ENCODE measurements at places on chromosomes 13 and 19.

DNA sequence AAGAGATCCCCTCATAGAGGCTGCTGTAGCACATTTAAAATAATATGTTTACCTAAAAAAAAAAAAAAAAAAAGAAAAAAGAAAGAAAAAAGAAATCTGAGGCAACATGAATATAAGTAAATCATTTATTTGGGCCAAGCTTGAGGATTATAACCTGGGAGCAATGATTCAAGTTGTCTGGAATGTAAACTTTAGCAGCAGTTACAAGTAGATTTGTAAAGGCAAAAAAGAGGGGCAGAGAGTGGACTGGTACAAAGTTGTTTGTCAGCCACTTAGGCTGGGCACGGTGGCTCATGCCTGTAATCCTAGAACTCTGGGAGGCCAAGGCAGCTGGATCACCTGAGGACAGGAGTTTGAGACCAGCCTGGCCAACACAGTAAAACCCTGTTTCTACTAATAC, 11.3 kb downstream of the ZNF43 start:
- DNase-seq: no peak

DNA sequence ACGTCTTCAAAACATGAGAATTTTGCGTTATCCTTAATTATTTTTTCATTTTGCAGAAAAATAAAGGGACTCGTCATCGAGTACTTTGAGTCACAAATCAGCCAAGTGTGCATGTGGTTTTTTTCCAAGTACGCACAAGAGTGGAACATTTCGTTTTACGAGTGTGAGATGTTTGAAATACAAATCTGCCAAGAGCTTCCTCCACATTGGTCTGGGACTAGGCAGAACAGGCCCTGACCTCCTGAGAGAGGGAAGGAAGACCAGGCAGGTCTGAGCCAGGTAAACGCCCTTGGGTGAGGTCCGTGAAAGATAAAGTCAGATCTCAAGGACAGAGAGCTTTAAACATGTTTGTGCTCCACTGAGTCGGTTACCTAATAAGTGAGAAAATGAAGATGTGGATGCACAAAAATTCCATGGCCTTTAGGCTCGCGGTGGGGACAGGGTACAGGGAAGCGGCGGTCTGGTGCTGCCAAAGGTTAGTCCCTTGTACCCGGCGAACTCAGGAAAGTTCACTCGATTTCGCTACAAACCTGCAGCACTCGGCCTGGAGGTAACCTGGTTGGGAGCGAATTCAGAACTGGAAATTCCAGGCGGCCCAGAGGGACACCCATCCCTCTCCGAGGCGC, 473 bp upstream of the ITM2B start:
- no peak for DNase-seq

DNA sequence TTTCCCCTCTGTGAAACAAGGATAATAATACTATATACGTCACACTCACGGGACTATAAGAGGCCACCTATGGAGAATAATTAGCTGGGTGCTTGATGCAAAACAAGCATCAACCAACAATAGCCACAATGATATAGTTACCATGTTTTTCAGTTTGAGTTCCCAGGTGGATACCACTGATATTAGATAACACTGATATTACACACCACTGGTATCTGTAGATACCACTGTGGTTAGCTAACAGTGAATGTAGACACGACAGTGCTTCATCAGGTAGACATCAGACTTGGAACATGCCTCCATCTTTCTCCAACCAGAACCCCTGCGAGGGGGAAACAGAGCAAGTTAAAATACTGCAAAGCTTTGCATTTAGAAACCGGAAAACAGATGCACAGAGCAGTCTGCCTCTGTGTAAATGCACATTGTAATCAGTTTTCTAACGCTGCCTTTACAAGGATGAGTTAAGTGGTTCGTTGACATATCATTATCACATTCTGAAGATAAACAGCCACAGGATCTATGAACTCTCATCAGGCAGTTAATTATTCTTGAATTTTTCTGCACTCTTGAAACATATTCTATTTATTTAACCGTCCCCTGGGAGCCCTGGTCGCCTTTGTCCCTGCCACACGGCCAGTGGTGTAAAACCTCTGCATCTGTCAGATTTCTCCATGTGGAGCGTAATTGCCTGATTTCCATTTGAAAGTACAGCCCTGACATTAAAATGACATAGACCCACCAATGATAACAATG, 80.7 kb downstream of the RNASEH2B start:
- DNase-seq: no peak

GRCh38 chr19:58118979-58119733, 21.1 kb upstream of the ZSCAN18 start:
- no peak for DNase-seq

DNA sequence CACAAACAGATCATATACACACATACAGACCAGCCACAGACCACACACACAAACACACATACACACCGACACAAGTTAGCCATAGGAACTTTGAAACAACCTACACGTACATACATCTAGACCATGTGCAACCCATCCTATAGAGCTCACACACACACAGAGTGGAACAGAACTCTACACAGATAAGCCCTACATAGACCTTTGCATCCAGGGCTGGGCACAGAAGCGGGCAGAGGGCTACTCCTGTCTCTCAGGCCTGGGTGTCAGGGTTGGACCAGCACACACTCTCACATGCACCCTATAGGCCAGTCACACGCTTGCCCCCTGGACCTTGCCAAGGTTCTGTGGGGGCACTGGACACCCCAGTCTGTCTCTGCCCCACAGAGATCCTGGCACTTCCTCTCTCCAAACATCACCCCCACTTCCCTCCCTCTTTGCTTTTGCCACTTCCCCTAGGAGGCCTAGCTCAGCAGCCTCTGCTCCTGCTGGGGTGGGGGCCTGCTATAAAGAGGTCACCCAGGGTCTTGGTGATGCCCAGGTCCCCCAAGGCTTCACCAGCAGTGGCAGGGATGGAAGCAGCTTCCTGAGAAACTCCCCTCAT, 5.8 kb upstream of the JUNB start:
- DNase-seq: no peak

DNA sequence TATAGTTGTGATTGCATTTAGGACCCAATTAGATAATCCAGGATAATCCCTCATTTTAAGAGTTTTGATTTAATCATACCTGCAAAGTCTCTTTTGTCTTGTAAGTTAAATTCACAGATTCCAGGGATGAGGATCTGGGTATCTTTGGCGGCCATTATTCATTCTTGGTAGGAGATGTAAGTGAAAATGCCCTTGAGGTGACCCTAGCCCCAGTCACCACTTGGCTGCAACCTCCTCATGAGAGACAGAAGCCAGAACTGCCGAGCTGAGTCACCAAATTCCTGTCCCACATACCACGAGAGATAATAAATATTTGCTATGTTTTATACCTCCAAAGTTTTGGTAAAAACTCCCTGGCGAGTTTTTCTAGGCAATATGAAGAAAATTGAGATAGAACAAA, 389.4 kb downstream of the RFC3 start:
- DNase-seq: no peak

GRCh38 chr19:4443188-4443587, 14.4 kb downstream of the UBXN6 start:
- DNase-seq: no peak

GRCh38 chr19:51514866-51515481, 13.4 kb upstream of the SIGLEC12 start:
- no peak for DNase-seq

- no peak for DNase-seq
Observed at GRCh38 chr13:28743020-28743419, 24.2 kb upstream of the SLC46A3 start.

- DNase-seq: no peak
Observed at GRCh38 chr19:39408392-39409207, 2.0 kb downstream of the ZFP36 start.

- DNase-seq: no peak
Observed at GRCh38 chr19:38093587-38093986, 130.4 kb downstream of the DPF1 start.

- no peak for DNase-seq
Observed at GRCh38 chr19:51938936-51939335, 11.7 kb downstream of the ZNF613 start.

DNA sequence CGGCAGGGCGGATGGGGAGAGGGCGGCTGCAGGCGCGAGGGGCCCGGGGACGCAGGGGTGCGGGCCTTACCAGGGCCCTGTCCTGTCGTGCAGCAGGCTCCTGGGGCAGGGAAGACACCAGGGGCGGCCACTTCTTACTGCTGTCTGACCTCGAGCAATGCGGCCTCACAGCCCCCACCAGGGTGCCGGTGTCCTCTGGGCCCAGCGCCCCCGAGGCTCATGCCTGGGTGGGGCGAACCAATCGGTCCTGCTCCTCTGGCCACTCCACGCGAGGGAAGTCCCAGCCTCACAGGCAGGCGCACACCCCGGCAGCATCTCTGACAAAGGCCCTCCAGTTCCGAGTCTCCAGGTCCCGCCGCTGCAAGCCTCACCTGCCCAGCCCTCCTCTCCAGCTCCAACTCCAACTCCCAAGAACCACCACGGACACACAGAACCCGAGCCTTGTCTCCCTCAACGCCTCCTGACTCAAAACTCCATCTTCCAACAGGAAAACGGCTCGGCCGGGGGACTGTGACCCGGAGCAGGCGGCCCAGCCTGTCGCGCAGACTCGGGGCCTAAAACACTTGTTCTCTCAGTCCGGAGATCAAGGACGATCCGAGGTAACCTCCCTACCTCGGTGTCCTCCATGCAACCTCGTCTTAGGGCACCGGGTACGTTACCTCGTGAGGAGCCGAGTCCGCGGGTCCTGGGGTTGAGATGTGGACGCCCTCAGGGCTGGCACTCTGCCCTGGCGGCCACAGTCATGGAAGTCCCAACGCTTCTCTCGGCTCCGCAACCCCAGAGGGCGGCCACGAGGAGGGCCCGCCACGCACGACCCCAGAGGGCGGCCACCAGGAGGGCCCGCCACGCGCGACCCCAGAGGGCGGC, 6.5 kb downstream of the FGF22 start:
- DNase-seq: no peak

DNA sequence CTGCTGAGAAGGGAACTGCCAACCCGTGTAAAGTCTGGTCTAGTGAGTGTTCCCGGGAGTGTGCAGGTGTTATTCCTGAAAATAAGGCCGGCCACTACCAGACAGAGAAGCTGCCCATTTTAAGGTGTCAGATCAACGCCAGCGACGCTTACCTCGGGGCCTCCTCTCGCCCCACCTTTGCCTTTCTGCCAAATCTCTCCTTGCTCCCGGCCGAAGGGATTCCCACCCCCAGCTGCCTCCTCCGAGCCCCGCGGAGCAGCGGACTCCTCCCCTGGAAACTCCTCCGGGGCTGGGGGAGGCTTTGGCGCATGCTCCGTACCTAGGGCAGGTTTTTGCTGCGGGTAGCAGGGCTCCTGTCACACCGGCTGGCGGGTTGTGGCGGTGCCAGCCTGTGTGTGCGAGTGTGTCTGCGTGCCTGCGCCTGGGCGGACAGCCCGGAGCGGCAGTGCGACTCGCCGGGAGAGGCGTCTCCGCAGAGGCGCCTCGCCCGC, at the start of gene HS6ST3:
Gene HS6ST3, plus strand, starts transcription at position 359 of the 491 bp plus-strand sequence.
- DNase-seq: no peak

DNA sequence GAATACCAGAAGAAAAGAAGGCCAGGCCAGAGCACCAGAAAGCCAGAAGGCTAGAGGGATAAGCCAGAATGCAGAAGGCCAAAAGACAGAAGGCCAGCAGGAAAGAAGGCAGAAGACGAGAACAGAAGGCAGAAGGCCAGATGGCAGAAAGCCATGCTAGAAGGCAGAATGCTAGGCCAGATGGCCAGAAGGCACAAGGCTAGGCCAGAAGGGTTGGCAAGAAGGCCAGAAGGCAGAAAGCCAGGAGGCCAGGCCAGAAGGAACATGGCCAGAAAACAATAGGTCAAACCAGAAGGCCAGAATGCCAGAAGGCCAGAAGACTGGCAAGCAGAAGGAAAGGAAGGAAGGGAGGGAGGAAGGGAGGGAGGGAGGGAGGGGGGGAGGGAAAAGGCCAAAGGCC, 188.8 kb downstream of the TUBA3C start:
- DNase-seq: no peak

Data from stimulated activated naive CD4-positive, alpha-beta T cell treated with Interleukin-2 at 50 U/mL for 16 hours (primary cell).